NCI-H526 treated with DMSO at 0.1 percent for 48 hours (cell line): ENCODE measurements at places on chromosomes 6 and 20.

- no peak for DNase-seq
Measured at GRCh38 chr6:4972438-4972837, 31.4 kb downstream of the RPP40 start.

- no peak for DNase-seq
Measured at GRCh38 chr6:169838346-169839028, 87.1 kb downstream of the ERMARD start.

DNA sequence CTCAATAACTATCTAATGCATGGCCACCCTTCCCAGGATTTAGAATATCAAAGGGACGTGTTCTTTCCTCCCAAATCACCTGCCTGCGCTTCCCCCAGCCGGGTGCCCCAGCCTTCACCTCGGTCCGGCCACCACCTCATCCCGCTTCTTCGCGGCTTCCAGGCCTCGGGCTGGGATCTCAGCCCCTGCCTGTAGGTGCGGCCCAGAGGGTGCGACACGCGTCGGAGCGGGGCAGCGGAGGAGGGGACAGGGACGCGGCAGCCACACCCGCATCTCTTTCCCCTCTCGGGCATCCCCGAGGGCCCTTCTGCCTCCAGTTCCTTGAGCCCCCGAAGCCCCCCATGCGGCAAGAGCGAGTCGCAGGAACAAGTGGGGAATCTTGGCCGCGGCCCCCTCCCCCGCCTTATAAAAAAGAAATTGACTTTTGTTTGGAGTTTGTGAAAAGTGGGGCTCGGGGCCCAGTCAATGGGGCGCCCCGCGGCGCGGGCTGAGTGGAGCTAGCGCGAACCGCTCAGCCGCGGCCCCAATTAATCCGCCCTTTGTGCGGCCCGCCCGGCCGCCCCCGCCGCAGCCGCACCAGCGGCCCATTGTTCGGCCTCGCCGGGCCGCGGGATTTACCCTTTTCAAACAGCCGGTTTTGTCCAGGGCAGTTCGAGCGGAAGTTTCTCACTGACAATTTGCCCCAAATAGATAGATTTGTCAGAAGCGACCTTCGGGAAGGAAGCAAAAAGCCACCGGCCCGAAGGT, 8.4 kb upstream of the NR2E1 start:
- no peak for DNase-seq

- DNase-seq, result peak; percentile 13
Measured at GRCh38 chr20:63955281-63955826, 862 bp downstream of the UCKL1 start.

GRCh38 chr6:133833949-133834359, 55.0 kb upstream of the TCF21 start:
- DNase-seq, result no peak
